ENCODE measurements at places on chromosomes 13 and 19.
A peak's percentile ranks its signal among the peaks of the same experiment; 100 is the strongest.

- DNase-seq = no peak
These were observed 13.7 kb upstream of the FCER2 start for GRCh38 chr19:7715671-7716070.

- no peak for DNase-seq
These were observed 18.3 kb downstream of the C19orf44 start for GRCh38 chr19:16514383-16515019.

- no peak for DNase-seq
These were observed 277.5 kb upstream of the SGCG start for GRCh38 chr13:22903301-22903700.

- DNase-seq = no peak
These were observed 82.6 kb downstream of the MAB21L1 start for GRCh38 chr13:35393886-35394285.

DNA sequence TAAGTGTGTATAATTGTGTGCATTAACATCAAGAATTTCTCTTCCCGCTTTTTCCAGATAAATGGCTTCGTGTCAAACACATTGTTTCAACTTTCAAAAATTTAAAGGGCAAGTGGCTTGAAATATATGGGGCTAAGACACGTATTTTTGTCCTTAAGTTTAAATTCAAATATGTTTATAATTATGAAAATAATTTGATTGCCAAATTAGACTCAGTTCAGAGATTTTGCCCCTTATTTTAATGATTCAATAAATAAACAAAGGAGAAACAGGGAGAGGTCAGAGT is 1159.2 kb upstream of the MIR17HG start:
- no peak for DNase-seq

- DNase-seq = no peak
These were observed 8.3 kb upstream of the PRKD2 start for GRCh38 chr19:46725036-46725820.

DNA sequence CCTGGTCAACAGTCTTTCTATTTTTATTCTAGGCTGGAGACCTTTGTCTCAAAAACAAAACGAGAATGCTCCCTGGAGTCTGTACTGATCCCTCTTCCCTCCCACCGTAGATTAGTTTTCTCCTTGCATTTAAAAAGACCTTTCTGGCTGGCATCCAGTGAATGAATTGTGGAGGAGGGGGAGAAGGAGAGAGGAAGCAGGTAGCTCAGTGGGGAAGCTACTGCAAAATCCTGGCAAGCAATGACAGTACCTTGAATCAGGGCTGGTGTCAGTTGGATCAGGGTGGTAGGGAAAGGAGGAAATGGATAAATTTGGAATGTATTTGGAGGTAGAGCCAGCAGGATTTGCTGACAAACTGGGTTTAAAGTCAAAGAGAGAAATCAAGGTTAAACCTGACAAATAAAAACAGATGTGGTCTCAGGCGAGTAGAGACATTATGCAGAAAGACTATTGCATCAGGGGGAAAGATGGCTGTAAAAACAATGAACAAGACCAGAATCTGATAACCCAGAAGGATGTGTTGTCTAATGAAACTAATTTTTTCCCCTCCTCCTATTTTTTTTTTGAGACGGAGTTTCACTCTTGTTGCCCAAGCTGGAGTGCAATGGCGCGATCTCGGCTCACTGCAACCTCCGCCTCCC is 3.5 kb upstream of the CYP2S1 start:
- DNase-seq = no peak

DNA sequence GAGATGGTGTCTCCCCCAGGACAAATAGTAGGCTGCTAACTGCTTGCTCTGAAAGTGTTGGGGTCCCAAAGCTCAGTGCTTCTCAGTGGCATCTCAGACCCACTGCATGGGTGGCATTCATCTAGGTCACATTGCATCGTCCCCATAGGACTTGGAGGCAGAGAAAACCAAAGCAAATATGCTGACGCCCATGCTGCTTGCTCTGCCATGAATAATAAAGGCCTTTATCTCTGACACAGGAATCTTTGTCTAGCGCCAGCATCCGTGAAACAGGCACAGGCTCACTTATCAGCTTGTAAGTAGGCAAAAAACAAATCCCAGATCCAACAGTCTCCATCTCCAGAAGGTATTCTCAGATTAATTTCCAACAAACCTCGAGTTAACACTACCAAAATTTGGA is 18.9 kb upstream of the IPO5 start:
- DNase-seq = no peak

- DNase-seq = no peak
These were observed 139.6 kb downstream of the CACNA1A start for GRCh38 chr19:13366529-13367143.

GRCh38 chr13:51371768-51372399 is 32.4 kb downstream of the SERPINE3 start:
- DNase-seq = no peak

DNA sequence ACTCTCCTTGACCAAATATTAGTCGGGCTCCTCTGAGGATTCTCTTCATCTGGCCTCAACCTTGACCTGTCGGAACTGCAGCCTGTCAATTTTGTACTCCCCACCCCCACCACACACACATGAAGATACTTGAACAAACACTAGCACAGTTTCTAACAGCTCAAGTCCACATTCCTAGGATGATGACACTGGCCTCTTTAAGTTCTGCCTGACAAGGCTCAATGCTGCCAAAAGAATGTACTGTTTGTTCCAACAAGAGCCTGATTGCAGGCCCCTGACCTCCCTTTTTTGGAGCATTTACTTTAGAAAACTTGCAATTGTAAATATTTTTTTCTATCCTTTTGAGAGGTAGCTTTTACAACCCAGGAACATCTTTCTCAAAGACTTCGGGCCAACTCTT is 169.2 kb upstream of the IRS2 start:
- no peak for DNase-seq

GRCh38 chr13:113448545-113448884 is 4.8 kb downstream of the ADPRHL1 start:
- no peak for DNase-seq

- no peak for DNase-seq
These were observed 2165.2 kb downstream of the PCDH9 start for GRCh38 chr13:65064967-65065366.

DNA sequence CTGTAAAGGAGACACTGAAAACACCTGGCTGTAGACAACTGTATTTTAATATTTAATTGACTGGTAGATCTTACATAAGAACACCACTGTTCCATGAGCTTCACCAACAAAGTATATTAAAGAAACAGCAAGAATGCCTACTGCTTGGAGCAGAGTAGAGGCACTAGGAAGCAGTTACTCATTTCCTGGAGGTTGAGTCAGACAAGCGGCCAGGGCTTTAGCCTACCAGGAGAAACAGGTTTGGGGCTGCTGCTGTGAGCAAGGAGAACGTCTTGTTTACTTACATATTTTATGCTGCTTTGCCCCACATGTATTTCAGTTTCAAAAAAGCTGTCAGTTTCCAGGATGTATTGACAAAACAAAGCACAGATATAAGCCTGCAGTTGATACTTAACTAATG is 33.4 kb downstream of the ALG5 start:
- no peak for DNase-seq

- DNase-seq = no peak
These were observed 180.6 kb upstream of the SOX1 start for GRCh38 chr13:111886217-111886945.

GRCh38 chr19:2477732-2478191 is 1.8 kb downstream of the GADD45B start:
- peak; percentile 10 for DNase-seq

- DNase-seq = no peak
These were observed 27.3 kb downstream of the C13orf46 start for GRCh38 chr13:113946409-113947181.

- no peak for DNase-seq
These were observed 1.6 kb upstream of the GRTP1 start for GRCh38 chr13:113365583-113365970.

GRCh38 chr13:72170571-72170970 is 303.6 kb upstream of the DACH1 start:
- no peak for DNase-seq
